ENCODE measurements at places on chromosomes 5 and 9.

DNA sequence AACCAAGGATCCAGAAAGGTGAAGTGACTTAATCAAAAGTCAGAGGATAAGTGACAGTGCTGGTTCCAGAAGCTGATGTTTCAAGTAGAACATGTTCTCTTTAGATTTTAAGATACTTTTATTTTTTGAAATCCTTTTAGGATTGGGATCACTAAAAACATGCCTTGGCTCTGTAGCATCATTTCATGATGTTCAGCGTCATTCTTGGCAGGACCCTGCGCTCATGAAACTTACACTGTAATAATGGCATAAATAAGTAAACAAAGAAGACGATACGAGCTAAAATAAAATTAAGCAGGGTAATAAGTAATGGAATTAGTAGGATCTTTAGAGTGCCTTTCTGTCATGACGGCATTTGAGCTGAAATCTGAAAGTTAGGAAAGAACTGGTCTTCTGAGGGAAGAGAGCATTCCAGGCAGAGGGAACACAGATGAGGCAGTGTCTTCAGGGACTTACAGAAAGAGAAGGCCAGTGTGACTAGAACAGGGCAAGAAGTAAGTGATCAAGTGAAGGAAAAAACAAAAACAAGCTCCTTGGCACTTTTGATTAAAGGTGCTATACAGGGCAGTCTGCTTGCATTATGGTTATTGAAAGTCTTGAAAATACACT is 19.9 kb downstream of the CTNNA1 start:
- DNase-seq, result no peak

GRCh38 chr9:134858051-134858841 is 22.4 kb upstream of the FCN2 start:
- no peak for DNase-seq

DNA sequence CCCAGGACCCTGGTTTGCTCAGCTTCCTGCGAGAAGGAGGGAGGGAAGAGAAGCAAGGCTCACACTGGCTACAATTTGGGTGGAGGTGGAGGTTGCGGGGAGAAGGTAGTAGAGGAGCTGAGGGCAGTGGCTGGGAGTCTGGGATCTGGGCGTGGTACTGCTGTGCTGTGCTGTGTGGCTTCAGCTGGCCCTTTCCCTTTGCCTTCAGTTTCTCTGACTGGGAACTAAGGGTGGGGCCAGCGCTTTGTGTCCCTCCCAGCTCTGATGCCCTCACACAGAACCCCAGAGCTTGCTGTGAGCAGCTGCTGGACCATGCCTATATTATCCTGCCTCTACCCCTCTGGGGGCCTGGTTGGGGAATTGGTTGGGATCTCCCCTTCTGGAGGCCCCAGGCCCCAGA is 60.9 kb downstream of the RGS3 start:
- no peak for DNase-seq

DNA sequence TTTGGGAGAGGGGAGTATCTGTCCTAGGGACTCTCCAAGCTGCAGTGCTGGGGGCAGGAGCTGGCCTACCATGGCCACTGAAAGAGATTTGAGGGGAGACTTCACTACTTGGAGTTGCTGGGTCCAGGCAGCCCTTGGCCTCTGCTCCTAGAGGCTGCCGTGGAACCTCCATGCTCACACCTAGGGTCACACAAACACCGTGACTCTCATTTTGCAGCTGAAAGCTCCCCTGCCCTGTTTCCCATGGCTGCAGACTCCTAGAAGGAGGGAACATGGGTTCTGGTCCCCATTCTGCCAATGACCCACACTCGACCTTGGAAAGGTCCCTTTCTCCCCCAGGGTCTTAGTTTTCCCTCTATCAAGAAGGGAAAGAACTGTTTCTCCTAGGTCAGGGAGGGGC is 147.1 kb upstream of the PPP1R26 start:
- no peak for DNase-seq

DNA sequence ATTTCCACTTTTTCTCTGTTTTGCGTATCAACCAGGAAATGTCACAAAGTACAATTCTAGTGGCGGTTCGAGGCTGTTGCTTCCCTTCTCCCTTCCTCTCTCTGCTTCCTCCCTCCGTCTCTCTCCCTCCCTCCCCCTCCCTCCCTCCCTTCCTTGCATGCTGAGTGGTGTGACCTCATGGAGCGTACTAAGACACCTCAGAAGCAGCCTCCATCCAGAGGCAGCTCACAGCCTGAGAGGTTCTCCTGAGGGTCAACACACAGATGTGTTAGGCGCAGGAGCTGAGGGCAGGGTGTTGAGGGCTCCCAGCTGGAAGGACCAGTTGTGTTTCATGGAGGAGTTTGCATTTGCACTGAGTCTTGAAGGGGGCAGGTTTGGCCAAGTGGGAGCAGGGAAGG is 57.7 kb downstream of the COL5A1 start:
- DNase-seq, result no peak

DNA sequence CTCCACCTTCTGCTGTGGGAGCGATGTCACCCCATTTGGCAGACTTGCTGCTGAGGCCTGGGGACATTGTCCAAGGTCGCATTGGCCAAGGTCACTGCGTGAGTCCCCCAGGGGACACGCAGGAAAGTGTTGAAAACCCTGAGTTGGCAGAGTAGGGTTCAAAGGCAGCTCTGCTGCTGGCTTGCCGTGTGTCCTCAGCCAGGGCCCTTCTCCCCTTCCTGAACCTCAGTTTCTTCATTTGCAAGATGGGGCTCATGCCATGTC is 14.0 kb downstream of the ASS1 start:
- DNase-seq, result no peak

GRCh38 chr5:40150896-40151295 is 528.8 kb upstream of the PTGER4 start:
- no peak for DNase-seq

GRCh38 chr9:114282104-114282485 is 40.8 kb upstream of the ORM1 start:
- DNase-seq, result no peak

- DNase-seq, result no peak
Observed at GRCh38 chr9:74431467-74431866, 65.7 kb upstream of the RORB start.

DNA sequence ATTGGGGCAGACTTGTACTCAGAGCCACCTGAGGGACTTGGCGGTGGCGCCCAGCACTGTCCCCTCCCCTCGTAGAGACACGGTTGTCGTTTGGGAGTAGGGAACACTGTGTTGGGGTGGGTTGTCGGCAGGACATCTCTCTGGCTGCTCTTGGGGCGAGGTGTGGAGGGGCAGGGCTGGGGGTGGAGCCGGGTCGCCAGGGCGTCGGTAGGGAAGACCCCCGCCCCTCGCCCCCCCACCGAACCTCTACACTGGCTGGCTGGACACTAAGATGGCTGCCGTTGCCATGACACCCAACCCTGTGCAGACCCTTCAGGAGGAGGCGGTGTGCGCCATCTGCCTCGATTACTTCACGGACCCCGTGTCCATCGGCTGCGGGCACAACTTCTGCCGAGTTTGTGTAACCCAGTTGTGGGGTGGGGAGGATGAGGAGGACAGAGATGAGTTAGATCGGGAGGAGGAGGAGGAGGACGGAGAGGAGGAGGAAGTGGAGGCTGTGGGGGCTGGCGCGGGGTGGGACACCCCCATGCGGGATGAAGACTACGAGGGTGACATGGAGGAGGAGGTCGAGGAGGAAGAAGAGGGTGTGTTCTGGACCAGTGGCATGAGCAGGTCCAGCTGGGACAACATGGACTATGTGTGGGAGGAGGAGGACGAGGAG is 778 bp downstream of the TRIM41 start:
- DNase-seq, result peak; percentile 84

Data from Karpas-422 (cell line).